ENCODE measurements at places on chromosomes 5 and 9.

- no peak for DNase-seq
Measured at GRCh38 chr5:107325866-107326265, 344.9 kb downstream of the EFNA5 start.

- no peak for DNase-seq
Measured at GRCh38 chr9:117138231-117138630, 276.6 kb downstream of the ASTN2 start.

- DNase-seq: no peak
Measured at GRCh38 chr5:97049175-97049574, 93.2 kb downstream of the LIX1 start.

- DNase-seq: no peak
Measured at GRCh38 chr5:170749911-170750431, 33.6 kb upstream of the GABRP start.

GRCh38 chr5:179530069-179530998 lies 20.0 kb upstream of the RUFY1 start:
- DNase-seq: no peak

GRCh38 chr9:88923653-88924288 lies 67.5 kb upstream of the S1PR3 start:
- DNase-seq: no peak

DNA sequence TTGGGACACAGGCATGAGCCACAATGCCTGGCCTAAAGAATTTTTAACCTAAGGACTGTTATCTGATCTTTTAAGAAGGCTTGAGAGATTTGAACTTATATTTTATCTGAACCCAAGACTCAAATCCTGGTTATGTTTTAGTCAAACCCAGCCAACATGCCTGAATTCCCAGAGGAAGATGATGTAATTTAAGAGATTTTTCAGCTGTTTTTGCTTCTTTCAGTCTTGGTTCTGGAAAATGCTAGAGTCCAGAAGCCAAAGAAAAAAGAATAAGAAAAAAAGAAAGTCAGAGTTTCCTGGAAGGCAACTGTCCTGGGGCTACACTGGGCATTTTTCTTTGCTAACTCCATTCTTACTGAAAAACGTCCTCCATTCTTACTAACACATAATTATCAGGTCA lies 85.8 kb downstream of the SNX18 start:
- DNase-seq: no peak

GRCh38 chr5:172816925-172817562 lies 17.0 kb upstream of the ERGIC1 start:
- DNase-seq: no peak

GRCh38 chr9:121527371-121527770 lies 27.7 kb upstream of the GGTA1 start:
- DNase-seq: no peak

DNA sequence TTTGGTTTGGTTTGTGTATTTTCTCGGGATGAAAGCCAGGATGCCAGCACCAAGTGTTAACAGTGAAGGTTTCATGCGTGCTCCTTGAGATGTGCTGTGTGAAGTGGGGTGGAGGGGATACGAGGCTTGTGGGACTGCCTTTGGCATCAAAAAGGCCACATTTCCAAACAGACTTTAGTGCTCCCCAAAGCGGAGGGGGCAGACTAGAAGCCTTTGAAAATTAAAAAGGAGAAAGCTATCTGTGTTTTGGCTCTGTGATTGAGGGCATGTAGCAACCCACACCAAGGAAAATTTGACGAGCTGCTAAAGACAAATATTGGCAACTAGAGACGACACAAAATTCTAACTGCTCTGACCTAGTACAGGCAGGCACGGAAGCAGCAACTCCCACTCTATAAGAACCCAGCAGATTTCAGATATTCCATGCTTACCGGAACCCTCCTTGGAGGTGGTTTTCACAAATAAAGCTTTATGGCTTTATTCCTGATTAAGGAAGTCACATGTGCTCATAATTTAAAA lies 154.5 kb downstream of the ARSB start:
- DNase-seq: no peak

GRCh38 chr9:16405421-16405820 lies 465.0 kb downstream of the BNC2 start:
- DNase-seq: no peak

GRCh38 chr5:103901885-103902284 lies 339.3 kb upstream of the NUDT12 start:
- DNase-seq: peak; percentile 20

- no peak for DNase-seq
Measured at GRCh38 chr5:141597394-141597793, 21.4 kb downstream of the DIAPH1 start.

- DNase-seq: no peak
Measured at GRCh38 chr5:67725604-67726003, 490.0 kb upstream of the PIK3R1 start.

GRCh38 chr5:27217155-27217956 lies 179.0 kb upstream of the CDH9 start:
- no peak for DNase-seq

- DNase-seq: no peak
Measured at GRCh38 chr5:60404171-60404570, 295.8 kb downstream of the DEPDC1B start.

- DNase-seq: no peak
Measured at GRCh38 chr5:167565189-167565954, 726.1 kb upstream of the WWC1 start.

DNA sequence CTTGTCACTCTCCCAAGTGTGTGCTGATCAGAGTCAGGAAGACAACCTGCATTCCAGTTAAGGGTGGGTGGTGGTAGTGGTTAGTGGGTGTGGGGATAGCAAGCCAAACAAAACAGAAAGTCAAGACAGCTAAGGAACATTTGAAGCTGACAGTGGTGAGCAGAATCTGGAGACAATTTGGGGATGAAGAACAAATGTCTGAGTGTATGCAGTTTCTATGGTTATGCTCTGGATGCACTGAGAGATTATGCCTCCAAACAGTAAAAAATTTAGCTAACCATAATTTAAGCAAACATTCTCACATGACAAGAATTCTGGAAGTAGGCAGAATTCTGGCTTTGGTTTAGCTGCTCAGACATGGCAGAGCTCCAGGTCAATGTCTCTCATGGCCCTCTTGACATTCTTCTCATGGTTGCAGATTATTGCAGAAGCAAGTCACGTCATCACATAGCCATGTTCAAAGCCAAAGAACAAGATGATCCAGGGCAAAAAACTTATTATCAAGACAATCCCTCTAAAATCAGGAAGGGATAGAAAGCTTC lies 148.7 kb downstream of the LURAP1L start:
- DNase-seq: peak; percentile 58

GRCh38 chr5:443239-444151 lies 519 bp downstream of the EXOC3 start:
- no peak for DNase-seq

GRCh38 chr9:137781906-137782585 lies 95.5 kb upstream of the CACNA1B start:
- no peak for DNase-seq

GRCh38 chr9:15243081-15243480 lies 63.9 kb downstream of the TTC39B start:
- no peak for DNase-seq

DNA sequence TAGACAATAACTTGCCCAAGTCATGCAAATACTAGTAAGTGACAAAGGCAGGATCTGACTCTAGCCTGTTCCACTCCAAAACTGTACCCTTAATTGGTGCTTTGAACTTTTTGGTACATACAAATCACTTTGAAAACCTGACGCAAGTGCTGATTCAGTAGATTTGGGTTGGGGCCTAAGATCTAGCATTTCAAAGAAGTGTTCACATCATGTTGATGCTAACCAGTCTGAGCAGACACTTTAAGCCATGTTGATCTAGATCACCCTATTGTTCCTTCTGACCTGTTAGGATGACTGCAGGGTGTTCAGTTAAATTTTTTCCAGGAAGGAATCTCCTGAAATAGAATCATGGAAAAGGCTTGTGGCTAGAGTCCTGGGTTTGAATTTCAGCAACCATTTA lies 57.7 kb upstream of the CPEB4 start:
- DNase-seq: no peak

- no peak for DNase-seq
Measured at GRCh38 chr5:51621156-51621555, 237.9 kb downstream of the ISL1 start.

DNA sequence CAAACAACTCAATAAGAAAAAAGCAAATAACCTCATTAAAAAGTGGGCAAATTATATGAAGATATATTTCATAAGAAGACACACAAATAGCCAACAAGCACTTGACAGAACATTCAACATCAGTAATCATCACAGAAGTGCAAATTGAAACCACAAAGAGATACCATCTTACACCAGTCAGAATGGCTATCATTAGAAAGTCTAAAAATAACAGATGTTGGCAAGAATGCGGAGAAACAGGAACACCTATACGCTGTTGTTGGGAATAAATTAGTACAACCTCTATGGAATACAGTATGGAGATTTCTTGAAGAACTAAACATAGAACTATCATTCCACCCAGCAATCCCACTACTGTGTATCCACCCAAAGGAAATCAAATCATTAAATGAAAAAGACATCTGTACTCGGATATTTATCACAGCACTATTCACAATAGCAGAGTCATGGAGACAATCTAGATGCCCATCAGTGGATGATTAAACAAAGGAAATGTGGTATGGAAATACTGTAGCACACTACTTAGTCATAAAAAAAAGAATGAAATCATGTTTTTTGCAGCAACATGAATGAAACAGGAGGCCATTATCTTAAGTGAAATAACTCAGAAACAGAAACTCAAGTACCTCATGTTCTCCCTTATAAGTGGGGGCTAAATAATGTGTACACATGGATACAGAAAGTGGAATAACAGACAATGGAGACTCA lies 106.8 kb upstream of the FST start:
- no peak for DNase-seq

DNA sequence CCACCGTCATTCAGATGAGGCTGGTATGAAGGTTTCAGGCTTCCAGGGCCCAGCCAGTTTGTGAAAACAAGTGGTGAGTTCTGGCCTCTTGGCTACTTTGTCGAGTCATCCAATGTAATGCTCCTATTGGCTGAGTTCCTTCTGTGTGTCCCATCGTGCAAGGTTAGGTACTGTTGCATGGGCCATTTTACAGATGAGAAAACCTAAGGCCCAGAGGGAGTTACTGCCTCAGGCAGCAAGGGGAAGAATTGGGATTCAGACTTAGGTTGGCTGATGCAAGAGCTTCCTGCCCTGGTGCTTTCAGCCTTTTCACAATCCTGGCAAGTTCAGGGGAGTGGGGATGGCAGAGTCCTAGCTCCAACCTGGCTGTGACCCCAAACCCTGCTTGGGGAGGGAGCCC lies 17.4 kb upstream of the PITX1 start:
- no peak for DNase-seq

DNA sequence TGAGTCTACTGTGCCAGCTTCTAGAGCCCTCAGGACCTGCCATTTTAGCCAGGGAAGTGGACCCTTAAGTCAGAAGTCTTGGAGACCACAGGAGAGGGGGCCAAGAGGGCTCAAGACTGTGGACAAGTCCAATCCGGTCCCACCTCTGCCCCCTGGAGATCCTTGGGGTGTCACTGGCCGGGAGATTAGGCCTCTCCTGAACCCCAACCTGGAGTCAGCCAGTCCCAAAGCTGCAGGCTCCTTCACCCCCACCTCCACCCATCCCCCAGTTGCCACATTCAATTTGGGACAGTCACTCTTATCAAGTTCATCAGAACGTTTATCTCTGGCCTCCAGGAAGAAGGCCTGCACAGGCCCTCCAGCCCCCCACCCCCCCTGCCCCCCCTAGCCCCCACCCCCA lies 290 bp downstream of the SLC23A1 start:
- no peak for DNase-seq

GRCh38 chr9:133934482-133935232 lies 57.5 kb downstream of the VAV2 start:
- DNase-seq: no peak

- no peak for DNase-seq
Measured at GRCh38 chr5:8376478-8376877, 507.5 kb downstream of the MTRR start.

- no peak for DNase-seq
Measured at GRCh38 chr5:129069292-129069691, 25.3 kb upstream of the ISOC1 start.

DNA sequence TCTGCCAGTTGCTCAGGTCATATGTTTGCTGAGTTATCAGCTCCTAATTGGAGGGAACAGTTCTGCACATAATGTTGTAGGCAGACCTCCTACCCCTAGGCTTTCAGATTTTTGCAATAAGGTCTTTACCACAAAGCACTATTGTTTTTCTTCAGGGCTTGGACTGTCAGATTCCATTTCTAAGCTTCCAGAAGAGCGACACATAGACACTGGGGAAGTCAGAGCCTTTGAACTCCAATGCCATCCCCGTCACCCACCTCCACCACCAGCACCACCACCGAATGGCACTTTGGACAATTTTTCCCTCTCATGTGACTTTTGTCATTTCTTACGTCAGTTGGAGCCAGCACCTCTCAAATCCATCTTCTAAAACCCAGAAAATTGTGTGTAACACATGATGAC lies 28.3 kb upstream of the SPRY4 start:
- DNase-seq: no peak

DNA sequence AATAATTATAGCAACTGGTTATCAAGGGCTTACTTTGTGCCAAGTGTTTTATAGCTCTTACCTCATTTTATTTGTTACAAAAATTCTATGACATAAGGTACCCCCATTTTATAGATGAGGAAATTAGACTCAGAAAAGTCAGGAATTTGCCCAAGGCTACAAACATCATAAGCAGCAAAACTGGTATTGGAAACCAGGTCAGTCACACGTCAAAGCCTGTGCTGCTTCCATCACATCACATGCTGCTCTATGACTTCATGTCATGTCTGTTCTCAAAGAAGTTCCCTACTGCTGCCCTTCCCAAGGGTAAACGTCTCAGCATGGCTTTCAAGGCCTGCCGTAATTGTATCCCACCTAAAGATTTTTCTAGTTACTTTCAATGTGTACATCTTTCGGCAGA lies 6.9 kb upstream of the KIF2A start:
- no peak for DNase-seq

DNA sequence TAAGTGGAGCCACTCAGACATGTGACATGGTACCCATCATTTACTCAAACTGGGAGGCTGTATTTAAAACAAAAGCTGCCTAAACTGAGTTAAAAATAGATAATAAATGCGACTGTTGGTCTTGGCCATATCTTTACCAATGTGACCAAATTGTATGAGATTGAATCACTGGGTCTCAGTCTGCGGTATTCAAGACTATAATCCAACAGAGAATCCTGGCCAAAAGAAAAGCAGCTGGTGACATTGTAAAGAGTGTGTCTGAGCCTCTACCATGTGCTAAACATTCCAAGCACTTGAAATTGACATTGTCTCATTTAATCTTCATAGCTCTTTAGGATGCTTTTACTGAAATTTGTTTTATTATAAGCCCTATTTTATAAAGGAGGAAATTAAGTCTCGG lies 282.6 kb downstream of the ZNF608 start:
- no peak for DNase-seq

All from HS-5 (cell line).